ENCODE measurements at places on chromosomes 1 and 21. TPM values are rescaled to one million over a fixed set of nuclear protein-coding genes. Genes with fewer than 3 reads are reported as not detected.

- DNase-seq: no peak
Observed at GRCh38 chr1:8409106-8409505, 91.2 kb downstream of the SLC45A1 start.

DNA sequence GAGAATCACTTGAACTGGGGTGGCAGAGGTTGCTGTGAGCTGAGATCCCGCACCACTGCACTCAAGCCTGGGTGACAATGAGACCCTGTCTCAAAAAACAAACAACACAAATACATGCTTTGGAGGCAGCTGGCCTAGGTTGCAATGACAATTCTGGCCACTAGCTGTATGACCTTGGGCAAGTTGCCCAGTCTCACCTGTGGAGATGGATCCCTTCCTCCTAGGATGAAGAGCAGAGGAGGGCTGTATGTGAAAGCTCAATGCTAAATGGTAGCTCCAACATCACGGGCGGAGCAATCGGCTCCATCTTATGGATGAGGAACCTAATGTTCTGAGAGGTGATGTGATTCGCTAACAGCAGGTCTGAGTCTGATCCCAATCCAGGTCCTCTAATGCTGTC, 20.6 kb downstream of the ADORA1 start:
- no peak for DNase-seq

DNA sequence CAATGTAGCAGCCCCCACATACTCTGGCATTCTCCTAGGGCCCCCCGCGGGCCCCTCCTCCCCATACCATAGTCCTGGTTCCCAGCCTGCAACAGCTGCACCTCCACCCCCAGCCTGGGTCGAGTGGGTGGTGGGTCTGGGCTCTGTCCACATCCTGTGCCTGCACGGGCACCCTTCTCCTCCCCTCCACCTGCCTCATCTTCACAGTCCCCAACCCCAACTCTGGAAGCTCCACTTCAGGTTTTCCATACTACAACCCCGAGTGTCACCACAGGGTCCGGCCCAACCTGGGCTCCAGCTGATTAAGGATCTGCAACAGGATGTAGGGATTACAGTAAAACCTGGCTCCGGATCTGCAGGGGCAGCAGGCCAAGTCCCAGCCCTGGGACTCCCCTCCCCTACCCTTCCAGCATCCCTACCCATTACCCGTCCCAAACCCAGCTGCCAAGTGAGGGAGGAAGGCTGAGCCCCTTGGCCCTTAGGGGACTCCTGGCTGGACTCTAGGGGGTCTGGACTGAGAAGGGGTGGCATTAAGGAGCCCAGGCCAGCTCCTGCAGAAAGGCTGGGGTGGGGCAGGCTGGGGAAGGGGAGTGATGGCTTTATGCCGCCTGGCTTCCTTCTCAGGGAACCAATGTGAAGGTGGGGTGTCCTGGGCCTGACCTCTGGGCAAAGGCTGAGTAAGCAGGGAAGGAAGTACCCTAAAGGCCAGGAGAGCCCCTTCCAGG, 116.8 kb downstream of the CASZ1 start:
- DNase-seq: no peak

The CELSR2 gene
- 1.6 TPM for total RNA-seq

DNA sequence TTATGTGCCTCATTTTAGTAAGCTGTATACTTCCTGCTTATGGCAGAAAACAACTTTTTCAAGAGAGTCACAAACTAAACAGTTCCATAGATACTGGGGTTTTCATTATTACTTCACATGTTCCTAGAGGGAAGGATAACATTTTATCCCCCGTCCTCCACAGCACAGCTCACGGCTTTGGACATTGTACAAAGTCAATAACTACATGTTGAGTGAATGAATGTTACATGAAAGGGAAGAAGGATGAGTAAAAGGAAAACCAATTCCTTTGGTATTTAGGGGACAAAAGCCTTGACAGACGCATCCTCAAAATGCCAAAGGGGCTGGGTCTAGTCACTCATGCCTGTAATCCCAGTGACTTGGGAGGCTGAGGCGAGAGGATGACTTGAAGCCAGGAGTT, 14.8 kb downstream of the PI4KB start:
- no peak for DNase-seq

The FASLG gene
- total RNA-seq: 0.33 TPM

GRCh38 chr1:235979176-235979575, 85.7 kb downstream of the NID1 start:
- no peak for DNase-seq

The SOX13 gene
- 8.4 TPM for total RNA-seq

- DNase-seq: no peak
Observed at GRCh38 chr21:31505975-31506374, 153.5 kb upstream of the SOD1 start.

DNA sequence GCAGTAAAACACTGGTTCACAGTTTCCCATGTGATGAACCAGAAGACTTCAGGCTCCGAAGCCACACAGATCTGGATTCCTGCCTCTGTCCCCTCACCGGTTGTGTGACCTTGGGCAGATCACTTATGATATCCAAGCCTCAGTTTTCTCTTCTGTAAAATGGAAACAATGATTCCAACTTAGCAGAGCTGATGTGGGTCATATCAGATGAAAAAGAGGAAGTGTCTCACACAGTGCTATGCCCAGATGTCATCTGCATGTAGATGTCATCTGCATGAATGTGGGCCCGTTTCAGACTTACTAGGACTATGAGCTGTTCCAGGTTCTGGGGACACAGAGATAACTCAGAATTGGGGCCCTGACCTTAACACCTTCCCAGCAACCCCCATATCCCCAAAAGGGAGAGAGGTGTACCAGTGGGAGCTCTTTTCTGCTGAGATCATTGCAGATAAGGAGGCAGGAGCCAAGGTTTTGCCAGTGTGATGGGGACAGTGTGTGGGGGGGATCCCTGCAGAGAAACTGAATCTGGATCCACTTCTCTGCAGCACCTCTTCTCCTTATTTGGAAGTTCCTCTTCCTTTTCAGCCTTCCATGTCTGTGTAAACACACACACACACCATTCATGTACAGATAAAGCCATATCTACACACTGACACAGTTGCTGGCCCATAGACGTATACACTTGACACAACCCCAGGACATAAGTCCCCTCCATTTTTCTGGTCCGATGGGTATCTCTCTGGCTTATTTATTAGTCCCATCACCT, 5.0 kb upstream of the ADGRB2 start:
- DNase-seq: no peak

The COL11A1 gene
- not detected for total RNA-seq

- no peak for DNase-seq
Observed at GRCh38 chr1:172324086-172324485, 96.4 kb upstream of the C1orf105 start.

DNA sequence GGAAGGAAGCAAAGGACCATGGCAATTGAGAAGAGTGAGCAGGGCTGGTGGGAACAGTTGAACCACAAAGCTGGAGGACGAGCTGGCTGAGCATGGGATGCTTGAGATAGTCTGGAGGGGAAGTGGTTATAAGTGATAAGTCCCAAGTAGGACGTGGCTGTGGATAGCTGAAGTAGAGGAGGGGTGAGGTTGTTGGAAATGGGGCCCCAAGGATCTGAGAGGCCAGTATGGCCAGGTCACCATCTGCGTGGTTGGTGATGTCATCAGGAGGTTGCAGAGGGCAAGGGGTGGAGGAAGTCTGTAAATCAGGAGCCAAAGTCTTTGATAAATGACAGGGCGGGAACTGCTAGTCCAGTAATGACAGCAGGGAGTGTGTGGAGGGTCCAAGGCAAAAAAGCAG, 11.0 kb upstream of the REN start:
- no peak for DNase-seq

DNA sequence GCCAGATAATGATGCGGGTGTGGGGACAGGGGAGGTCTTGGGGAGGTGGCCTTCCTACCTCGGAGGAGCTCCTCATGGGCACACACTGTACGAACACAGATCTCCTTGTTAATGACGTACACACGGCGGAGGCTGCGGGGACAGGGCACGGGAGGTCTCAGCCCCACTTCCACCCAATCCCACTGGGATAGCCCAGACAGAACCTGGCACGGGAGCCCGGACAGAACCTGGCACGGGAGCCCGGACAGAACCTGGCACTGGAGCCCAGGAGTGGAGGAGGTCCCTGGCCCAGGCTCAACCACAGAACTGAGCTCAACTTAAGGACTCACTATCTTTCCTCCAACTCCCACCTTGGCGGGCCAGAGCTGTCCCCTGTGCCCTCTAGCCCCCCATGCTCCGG, 5.2 kb downstream of the MFAP2 start:
- no peak for DNase-seq

The S100A12 gene
- 35.2 TPM for total RNA-seq

DNA sequence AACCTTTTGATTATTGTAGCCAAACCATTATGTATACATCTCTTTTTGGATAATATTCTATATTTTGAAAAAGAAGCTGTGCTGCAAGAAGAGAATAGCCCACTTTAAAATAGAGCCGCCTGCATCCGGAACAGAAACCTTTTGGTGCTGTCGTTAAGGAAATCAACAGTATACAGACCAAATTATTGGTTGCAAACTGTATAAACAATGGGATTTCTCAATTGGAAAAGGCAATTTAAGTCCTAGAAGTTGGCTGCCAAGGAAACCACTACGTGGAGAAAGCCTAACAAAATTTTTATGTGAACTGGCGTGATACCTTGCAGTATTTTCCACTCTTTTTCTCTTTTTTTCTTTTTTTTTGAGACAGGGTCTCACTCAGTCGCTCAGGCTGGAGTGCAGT, 25.8 kb downstream of the DESI2 start:
- no peak for DNase-seq

DNA sequence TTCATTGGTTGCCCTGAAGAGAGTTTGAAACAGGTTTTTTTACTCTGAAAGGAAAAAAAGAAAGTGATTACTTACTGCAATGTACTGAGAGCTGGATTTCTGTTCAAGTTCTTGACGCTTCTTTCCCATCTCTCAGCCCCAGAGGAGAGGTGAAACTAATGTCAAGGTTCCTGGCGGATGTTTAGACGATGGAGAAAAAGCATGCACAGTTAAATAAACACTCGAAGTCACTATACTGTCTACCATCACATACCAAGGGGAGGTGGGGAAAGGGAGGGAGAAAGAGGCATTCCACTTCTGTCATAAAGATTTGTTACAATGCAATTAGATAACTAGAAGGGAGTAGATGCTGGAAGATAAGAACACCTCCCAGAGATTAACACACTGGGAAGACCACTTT, 177.0 kb upstream of the TNR start:
- DNase-seq: no peak

- no peak for DNase-seq
Observed at GRCh38 chr1:230572121-230573105, 69.9 kb upstream of the COG2 start.

DNA sequence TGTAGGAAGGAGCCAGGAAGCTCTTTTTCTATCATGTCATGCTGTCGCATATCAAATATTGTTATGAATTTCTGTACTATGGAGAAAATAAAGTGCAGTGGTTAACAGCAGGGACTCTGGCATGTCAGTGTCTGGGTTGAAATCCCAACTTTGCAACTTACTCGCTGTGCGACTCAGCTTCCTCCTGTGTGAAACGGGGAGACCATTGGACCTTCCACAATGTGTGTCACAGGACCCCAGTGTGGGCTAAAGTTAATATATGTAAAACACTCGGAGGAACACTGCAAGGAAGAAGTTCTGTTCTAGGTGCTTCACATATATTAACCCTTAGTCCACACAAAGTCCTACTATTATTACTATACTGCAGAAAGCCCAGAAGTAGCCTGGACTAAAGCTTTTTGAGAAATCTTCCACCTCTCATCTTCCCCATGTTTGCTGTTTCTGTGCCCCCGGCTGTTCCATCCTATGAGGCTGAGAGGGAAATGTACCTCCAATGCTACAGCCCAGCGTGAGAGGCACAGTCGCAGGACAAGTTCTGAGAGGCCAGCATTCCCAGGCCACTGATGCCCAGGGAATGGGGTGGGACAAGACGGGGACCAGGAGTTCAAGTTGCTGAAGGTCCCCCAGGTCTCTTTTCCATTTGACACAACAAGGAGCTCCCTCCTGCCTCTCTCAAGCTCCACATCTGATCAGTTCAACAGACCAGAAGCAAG, 1.9 kb downstream of the CHIT1 start:
- no peak for DNase-seq

The LPAR3 gene
- 0.56 TPM for total RNA-seq

The GPR3 gene
- under 0.01 TPM for total RNA-seq

GRCh38 chr1:202567738-202568137, 142.5 kb downstream of the SYT2 start:
- no peak for DNase-seq
